Fibroblast of skin of scalp (primary cell): ENCODE measurements at places on chromosomes 5 and 9.

DNA sequence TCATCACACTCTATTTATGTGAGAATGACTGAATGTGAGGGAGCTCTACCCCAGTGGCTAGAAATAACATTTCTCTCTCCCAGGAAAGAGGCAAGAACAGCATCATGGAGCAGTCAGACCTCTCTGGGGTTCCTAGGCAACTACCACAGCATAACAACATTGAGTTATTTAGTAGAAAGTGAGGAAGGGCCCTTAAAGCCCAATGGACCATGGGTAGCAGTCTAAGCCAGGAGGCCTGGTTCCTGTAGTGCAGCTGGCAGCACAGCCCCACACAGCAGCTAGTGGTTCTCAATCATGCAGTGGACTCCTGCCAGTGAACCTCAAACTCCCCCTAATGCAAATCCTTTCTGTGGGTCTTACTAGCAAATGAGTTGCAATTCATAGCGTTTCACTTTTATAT, 55.3 kb downstream of the SPEF2 start:
- no peak for DNase-seq

DNA sequence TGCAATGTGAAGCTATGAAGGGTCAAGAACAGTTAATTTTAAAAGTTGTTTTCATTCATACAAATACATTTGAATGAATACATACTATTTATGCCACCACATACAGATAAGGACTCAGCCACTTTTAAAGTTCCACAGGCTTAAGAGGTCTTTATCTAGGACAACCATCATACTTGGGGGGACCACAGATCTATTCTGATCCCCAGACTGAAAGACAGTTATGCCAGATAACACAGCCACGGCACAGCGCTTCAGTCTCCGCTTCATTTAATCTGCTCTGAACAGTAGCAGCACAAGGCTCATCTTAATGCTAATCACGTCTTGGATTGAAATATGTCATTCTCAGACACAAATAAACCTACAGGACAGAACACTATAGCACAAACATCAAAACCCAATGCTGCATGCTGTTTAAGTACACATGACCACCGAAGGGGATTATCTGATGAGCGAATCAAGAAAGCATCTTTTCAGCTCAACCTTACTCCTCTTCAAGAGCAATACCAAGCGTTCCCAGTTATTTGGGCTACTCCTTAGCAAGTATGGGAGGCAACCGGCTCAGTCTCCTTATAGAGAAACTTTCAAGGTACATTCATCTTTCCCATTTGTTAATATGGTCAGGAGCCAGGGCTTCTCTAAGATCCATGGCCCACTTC, 33.3 kb downstream of the PUM3 start:
- DNase-seq: no peak

DNA sequence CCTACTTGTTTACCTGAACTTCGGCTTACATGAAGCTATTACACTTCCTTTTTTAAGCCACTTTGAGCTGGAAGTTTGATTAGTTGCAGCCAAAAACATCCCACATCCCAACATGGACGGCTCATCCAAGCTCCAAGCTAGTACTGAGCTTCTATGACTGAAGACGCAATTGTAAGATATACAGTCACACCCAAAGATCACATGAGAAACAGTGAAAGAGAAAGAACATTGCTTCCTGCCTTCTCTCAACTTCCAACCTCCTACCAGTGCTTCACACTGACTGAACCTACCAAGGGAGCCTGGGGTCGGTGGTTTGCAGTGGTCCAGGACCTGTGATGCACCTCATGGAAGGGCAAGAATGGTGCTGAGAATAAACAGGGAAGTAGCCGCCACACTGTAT, 27.4 kb upstream of the ADRA1B start:
- DNase-seq: no peak

DNA sequence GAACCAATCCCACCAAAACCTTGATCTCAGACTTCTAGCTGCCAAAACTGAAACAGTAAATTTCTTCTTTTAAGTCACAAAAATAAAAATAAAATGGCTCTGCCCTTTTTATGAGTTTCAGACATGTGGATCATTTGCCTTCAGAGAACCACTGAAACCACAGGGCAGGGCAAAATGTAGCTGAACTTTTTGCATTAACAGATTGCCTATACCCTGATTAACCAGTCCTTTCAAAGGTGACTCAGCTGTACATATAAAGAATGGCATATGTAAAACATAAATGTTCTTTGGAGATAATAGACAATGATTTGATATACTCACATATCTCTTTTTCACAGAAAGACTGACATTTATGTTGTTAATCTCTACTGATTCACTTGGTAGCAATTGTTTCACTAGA, 187.1 kb upstream of the GRIN3A start:
- DNase-seq: no peak

GRCh38 chr9:91089405-91090129, 272.2 kb downstream of the AUH start:
- peak; percentile 70 for DNase-seq

DNA sequence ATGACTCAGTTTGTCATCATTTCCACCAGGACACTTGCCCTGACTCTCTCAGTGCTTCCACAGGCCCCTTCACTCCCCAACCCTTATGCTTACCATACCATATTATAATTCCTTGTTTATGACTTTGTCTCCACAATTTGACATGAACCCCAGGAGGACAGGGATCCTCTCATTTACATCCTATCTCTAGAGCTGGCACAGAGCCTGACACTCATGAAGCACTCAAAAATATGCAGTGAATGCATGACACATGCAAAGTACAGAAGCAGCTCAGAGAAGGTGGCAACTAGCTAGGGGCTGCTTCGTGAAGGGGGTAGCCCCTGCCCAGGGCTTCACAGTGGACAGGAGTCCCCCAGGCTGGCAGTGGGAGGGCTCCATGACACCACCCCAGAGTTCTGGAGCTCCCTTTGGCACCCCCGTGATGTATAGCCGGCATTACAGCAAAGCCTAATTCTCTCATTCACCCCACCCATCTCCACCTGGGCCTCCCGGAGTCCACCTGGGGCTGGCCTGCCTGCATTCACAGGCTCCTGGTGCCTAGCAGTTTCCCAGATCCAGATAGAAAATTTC, 112.0 kb upstream of the SPOCK1 start:
- DNase-seq: no peak

DNA sequence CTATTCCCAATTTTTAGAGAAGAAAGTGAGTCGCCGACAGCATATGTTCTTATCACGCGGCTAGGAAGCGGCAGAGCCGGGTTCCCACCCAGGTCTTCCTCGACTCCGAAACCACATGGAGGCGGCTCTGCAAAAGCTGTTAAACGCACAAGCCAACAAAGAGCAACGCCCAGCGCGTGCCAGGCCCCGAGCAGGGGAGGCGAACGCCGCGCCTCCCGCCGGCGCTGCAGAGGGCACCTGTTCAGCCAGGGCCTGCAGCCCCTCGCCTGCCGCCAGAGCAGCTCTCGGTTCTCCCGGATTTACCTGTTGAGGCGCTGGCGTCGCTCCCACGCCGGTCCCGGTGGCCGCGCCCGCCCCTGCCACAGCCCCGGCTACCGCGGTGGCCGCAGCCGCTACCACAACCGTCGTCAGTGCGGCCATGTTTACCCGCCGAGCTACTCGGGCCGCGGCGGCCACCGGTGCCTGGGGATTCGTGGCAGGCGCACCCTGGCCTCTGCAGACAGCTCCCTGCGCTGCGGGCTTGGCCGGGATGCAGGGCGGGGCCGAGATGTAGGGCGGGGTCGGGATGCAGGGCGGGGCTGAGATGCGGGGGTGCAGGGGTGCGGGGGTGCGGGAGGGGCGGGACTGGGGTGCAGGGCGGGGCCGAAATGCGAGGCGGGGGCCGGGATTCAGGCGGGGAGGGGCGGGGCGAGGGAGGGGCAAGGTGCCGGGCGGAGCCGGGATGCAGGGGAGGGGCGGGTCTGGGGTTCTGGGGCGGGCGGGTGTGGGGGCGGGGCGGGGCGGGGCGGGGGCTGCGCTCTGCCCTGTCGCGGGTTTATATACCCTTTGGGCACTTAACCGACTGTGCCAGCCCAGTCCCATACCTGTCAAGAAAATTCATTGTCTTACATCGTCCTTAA, at the start of gene CCDC112:
CCDC112 (minus strand) TSS at position 531 of the 899 bp plus-strand sequence; CDS start at position 420, 111 bp downstream.
- DNase-seq: peak; percentile 74

- DNase-seq: no peak
Observed at GRCh38 chr5:29950416-29951145, 1242.9 kb upstream of the CDH6 start.

DNA sequence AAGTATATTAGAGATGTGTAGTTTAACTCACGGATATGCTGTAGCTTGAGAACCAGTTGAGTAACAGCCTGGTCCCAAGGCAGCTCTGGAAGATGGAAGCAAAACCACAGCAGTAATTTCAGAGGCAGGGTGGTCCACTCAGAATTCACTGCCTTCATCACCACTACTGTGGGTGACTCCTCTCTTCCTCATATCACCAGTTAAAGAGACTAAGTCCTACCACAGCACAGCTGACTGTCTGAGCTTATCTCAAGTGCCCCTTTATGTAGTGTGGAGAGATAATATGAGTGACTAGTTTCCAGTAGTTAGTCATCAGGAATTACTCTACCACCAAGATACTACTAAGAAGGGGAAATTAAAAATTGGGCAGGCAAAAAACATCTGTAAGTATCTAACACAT, 1571.2 kb upstream of the C9orf72 start:
- DNase-seq: no peak

DNA sequence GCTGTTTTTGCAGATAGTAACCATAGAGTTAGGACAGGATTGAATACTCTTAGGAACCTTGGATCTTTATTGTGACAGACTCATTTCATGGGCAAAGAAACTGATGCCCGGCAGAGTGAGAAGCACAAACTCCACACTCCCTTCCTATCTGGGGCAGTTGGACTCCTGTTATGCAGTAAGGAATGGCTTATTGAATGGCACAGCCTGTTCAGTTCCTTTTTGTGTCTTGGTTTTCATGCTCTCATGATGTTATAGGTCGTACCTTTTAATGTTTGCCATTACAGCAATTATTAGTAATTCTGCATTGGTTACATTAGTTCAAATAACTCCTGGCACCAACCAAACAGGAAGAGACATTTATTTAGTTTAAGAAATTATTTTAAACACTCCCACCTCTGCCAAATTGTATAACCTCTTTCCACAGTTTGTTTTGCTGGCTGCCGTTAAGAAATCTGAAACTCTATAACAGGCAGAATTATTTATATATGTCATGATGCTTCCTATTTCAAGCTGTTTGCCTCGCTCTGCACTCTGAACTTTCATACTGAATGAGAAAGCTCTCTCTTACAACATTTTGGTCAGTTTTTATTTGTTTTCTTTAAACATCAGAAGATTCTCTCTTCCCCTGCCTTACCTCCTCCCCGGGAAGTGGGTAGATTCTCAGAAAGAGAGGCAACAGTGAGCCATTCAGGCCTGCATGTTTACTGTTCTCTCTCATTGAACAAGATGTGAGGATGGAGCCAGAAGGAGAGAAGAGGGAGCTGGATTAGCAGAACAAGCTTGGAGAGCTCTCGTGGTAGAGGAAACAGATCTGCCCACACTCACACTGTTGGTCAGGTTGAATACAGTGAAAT, 144.4 kb downstream of the ARHGEF28 start:
- no peak for DNase-seq

DNA sequence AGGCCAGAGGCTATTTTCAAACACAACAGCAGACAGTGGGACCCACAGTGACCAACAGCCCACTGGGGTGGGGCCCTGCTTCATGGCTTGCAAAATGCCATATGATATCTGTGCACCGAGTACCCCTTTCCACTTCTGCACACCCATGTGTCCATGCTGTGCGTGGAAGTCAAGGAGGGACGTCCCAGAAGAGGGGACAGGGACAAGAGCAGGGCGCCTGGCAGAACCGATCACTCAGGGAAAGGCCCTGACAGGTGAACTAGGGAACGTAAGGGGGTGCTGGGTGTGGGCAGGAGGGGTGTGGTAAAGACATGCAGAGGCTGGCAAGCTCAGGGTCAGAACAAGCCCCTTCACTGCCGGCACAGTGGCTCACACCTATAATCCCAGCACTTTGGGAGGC, 7.6 kb upstream of the TTLL11 start:
- no peak for DNase-seq

DNA sequence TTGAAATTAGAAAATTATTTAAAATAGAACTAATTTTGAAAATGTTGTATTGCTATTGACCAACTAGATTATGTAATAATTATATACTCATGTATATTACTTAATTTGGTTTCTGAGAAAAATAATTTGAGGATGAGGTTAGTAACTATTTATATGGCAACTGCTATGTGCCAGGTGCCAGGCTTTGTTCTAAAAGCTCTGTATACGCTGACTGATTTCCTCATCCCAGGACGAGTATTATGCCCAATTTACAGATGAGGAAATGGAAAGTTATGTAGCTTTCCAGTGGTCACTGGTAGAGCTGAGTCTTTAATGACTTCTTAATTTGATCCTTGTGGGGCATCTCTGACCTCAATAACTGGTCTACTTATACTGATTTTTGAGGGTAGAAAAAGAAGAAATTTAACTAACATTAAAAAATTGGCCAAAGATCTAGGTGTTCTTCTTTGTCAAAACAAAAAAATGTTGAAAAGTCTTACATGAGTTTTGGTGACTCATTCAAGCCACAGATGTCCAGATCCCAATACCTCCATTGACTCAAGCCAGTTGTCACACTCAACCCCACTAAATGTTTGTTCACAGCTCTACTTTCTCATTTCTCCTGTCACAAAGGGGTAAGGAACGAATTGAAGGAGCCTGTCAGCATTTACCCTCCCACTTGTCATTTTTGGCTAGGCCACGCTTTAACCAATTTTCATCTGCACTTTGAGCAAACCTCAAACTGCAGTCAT, 228.1 kb upstream of the MEF2C start:
- no peak for DNase-seq

- no peak for DNase-seq
Observed at GRCh38 chr5:132083071-132083678, 9.6 kb downstream of the CSF2 start.
